ENCODE measurements at places on chromosomes 7 and 10.

- DNase-seq = no peak
Observed at GRCh38 chr10:69868821-69869220, 67.1 kb downstream of the COL13A1 start.

- no peak for DNase-seq
Observed at GRCh38 chr7:134856691-134857090, 77.3 kb downstream of the CALD1 start.

GRCh38 chr10:97683556-97684367 is 3.3 kb downstream of the AVPI1 start:
- no peak for DNase-seq

- DNase-seq = no peak
Observed at GRCh38 chr10:100969187-100970075, at the start of gene SEMA4G. Gene SEMA4G, plus strand, starts transcription at chr10:100969504. Its CDS starts 3,409 bp downstream, at chr10:100972913.

DNA sequence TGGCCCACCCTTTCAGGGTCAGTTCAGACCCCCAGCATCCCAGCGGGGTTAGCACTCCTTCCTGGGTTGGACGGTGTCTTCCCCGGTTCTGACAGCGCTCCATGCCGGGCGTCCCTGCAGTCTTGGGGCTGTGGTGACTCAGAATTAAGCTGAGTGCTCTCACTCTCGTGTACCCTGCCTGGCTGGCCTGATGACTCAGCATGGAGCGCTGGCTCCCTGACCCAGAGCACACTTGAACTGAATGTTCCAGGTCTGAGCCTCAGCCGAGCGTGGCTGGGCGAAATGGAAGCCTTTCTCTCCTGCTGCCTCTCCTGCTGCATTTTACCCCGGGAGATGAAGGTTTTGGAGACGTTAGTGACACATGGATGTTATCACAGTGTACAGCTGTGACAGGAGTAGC is 7.1 kb downstream of the BAG3 start:
- no peak for DNase-seq

- DNase-seq = no peak
Observed at GRCh38 chr7:45082831-45083331, 5.9 kb downstream of the NACAD start.

DNA sequence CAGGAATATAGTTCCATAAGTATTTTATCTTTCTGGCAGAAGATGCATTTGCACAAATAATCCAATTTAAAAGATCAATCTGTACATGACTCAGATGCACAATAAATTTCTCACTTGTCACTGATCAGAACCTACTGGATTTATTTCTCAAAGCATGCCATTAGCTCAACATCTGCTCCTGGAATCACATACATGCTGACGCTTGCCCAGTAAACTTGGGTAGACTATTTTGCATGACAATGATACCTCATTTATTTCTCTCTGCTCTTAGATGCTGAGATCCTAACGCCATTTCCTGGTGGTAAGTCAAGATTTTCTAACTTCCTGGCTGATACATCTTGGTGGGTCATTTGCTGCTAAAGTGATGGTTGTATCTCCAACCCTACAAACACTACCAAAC is 33.8 kb upstream of the C10orf120 start:
- no peak for DNase-seq

DNA sequence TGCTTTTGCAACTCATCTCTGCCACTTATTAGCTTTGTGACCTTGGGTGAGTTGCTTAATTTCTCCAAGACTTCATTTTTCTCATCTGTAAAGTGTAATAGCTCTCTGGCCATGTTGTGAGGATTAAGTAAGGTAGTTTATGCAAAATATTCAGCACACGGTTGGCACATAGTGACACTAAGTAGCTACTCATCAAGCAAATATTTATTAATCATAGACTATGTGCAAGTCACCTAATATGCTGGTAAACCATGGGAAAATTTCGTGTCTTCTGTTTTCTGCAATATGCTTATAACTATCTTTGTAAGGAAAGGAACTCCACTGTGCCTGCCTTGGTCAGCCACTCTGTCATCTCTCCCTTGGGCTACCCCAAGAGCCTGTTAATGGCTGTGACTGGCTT is 50.3 kb upstream of the EGR2 start:
- no peak for DNase-seq

DNA sequence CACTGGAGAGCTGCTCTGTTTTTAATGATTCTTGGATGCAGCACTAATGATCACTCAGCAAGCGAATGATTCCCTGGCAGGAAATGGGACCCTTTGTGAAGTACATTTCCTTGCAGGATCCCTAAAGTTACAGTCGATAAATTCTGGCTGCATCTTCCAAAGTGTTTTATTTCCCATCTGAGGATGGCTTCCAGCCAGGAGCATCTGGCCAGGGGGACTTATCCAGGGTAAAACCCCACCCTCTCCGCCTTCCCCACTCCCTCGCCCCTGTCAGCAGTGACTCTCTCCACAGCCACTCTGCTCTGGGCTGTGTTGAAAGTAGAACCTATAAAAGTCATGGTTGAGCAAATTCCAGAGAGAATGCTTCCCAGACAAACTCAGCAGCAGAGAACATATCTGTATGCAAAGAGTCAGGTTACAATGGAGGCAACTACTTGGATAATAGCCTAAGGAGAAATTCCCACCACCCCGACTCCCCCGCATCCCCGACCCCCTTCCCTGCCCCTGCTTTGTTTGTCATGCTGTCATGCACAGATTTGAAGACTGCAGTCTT is 111.0 kb upstream of the ANLN start:
- no peak for DNase-seq

GRCh38 chr7:151017953-151018420 is 6.3 kb downstream of the ATG9B start:
- DNase-seq = peak; percentile 63

DNA sequence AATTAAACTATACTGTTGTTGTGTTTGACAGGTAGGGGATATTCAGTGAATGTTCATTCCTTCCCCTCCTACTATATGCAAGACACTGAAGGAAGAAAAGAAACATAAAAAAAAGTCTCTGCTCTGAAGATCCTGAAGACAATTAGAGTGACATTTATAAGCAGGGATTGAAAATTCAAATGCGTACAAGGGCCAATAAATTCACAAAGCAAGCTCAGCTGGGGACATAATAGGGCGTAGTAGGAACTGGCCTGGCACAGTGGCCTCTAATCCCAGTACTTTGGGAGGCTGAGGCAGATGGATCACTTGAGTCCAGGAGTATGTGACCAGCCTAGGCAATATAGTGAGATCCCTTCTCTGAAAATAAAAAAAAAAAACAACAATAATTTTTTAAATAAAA is 104.9 kb upstream of the KMT2E start:
- DNase-seq = no peak

- no peak for DNase-seq
Observed at GRCh38 chr10:110150981-110151380, 56.4 kb upstream of the MXI1 start.

DNA sequence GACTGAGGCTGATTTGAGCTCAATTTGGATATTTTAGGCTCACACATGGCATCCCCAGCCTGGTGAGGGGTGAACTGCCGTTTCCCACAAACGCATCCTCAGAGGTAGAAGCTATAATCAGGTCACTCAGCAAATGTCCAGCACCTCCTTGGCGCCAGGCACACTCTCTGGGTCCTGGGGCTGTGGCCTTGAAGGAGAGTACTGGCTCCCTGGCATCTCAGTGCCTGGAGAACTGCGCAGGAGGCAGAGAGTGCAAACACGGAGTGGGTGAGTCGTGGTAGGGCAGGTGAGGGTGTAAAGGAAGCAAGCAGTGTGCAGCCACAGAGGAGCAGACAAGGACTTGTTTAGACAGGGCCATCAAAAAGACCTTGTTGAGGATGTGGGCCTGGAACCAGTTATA is 224.0 kb upstream of the ZNF32 start:
- no peak for DNase-seq

- no peak for DNase-seq
Observed at GRCh38 chr10:12962556-12962955, 39.0 kb downstream of the CCDC3 start.

GRCh38 chr10:102769375-102770107 is 25.8 kb downstream of the WBP1L start:
- no peak for DNase-seq

- no peak for DNase-seq
Observed at GRCh38 chr10:4888236-4888635, 62.2 kb downstream of the AKR1E2 start.

- DNase-seq = no peak
Observed at GRCh38 chr10:107687701-107688100, 523.2 kb upstream of the SORCS1 start.

- DNase-seq = no peak
Observed at GRCh38 chr10:58137813-58138212, 129.9 kb downstream of the IPMK start.

DNA sequence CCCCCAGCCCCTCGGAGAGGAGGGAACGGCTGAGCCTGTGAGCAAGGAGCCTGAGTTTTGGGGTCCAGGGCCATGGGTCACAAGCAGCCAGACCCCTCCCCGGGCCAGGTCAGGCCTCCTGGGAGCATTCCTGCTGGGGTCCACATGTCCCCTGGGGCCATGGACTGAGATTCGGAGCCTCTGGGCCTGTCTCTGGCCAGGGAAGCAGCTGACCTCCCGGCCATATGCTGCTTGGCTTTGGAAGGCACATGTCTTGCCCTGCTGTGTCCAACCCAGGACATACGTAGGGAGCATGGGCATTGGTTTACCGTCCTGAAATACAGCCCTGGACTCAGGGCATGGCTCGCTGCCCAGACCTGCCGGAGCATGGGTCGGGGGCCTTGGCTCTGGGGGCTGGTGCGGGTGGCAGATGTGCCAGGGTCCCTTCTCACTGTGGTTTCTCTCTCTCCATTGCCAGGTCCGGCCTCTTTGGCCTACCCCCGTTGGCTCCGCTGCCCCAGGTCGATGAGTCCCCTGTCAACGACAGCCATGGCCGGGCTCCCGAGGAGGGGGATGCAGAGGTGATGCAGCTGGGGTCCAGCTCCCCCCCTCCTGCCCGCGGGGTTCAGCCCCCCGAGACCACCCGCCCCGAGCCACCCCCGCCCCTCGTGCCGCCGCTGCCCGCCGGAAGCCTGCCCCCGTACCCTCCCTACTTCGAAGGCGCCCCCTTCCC is 7.3 kb downstream of the PWWP2B start:
- no peak for DNase-seq

DNA sequence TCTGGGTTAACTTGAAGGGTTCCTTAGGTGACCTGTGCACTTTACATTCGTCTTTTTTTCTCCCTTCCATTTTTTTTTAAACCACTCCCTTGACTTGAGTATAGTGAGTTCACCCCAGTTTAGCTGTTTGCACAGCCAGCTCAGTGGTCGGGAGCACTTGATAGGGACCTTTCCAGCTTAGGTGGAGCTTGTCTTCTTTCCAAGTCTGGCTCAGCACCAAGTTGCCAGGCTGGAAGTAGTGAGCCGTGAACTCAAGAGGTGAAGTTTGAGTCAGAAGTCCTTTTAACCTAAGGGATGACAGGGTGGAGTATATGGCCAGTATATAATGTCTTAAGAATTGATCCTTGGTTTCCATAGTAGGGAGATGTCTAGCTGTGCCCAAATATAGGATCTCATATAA is 7.2 kb downstream of the DNAH11 start:
- DNase-seq = no peak

- peak; percentile 45 for DNase-seq
Observed at GRCh38 chr10:70494536-70494935, 16.0 kb downstream of the PALD1 start.

DNA sequence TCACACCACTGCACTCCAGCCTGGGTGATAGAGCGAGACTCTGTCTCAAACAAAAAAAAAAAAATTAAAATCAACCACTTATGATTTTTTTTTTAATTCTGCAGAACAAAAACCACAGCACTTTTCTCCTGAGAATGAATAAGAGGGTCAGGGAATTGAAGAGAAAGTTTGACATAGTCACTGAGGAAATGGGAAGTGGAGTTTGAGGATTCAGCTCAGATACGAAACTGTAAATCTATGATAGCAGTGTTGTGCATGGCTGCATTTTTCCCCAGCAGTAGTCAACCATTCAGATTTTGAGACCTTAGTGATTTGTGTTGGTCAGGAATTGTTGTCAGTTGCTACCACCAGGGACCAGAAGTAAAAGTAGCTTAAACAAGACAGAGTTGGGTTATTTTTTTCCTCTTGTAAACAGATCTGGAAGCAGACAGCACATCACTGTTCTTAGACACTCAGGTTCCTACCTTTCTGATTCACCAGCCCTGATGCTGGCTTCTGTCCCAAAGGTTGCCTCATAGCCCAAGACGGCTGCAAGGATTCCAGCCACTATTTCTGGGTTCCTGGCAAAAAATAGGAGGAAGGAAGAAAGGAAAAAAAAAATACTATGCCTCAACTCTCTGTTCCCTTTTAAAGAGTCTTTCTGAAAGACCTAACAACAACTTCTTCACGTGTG is 20.1 kb downstream of the PILRA start:
- DNase-seq = no peak

GRCh38 chr7:130875901-130876300 is 141.9 kb upstream of the KLF14 start:
- no peak for DNase-seq

DNA sequence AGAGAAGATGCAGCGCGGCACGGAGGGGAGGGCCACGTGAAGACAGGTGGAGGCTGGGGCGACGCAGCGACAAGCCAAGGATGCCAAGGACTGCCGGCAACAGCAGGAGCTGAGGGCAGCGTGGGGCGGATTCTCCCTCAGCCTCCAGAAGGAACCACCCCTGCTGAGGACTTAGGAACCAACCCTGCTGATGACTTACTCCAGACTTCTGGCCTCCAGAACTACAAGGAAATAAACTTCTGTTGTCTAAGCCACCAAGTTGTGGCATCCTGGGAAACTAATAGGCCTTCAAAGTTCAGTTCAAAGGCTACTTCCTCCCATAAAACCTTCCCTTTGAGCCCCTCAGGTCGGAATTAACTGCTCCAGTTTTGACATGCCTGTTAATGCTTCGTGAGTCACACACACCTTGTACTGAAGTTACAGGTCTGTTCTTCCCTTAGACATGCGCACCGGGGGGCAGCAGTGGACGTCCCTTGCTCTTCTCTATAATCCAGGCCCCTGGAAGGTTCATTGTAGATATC is 88.4 kb upstream of the RHEB start:
- DNase-seq = no peak

DNA sequence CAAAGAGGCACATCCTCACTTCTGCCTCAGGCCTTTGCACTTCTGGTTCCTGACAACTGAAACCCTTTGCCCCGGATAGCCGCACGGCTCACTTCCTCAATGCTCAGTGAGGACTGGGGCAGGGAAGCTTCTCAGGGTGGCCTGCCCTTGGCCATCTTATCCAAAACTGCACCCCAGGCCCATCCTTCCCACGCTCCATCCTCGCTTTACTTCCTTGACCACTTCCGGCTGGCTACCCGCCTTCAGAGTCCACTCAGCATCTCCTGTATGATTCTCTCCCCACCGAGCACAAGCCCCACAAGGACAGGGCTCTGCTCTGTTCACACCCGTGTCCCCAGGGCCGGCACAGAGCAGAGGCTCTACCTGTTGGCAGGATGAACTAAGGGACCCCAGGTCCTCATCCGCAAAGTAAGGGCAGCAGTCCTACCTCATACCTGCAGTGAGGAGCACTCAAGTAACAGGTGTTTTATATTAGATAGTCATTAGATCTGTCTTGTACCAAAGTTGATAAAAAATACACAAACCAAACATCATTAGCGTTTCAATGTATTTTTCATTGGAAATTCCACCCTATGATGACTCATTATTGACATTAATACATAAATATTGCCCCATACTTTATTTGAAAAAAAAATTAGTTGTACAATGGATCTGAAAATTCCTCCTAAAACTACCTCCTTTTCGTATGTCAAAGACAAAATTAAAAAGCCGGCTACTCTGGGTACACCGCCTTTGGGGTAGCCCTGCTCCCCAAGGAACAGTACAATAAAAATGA is 35.0 kb downstream of the GNA12 start:
- DNase-seq = no peak

GRCh38 chr10:113666682-113667252 is 2.9 kb upstream of the NRAP start:
- no peak for DNase-seq

GRCh38 chr7:99190359-99191009 is 17.4 kb downstream of the KPNA7 start:
- DNase-seq = no peak

GRCh38 chr10:46235705-46236545 is 50.9 kb upstream of the ANTXRL start:
- DNase-seq = no peak

Data from stimulated activated CD4-positive, alpha-beta T cell treated with anti-CD3 and anti-CD28 coated beads, TNF-alpha, amount 100 ng/mL, for 48 hours (primary cell).